Pancreas (tissue), 10 donors: ENCODE measurements at places on chromosomes 4 and X. TPM values are rescaled to one million over a fixed set of nuclear protein-coding genes. Genes with fewer than 3 reads are reported as not detected.
A peak's percentile ranks its signal among the peaks of the same experiment; 100 is the strongest.

The TBC1D9 gene
- polyA plus RNA-seq: 13.0 TPM

The IGSF1 gene
- polyA plus RNA-seq: 0.38 TPM

The DRD5 gene
- not detected for polyA plus RNA-seq

The STS gene
- 1.6 TPM for polyA plus RNA-seq

The FRG1 gene
- 22.1 TPM for polyA plus RNA-seq

The RBM3 gene
- polyA plus RNA-seq: 141 TPM

The MAGEB3 gene
- polyA plus RNA-seq: not detected

The UNC5C gene
- polyA plus RNA-seq: 0.15 TPM

The PLP1 gene
- polyA plus RNA-seq: 2.6 TPM

GRCh38 chr4:122901247-122902010, 21.0 kb downstream of the NUDT6 start:
- no peak for DNase-seq

- DNase-seq: no peak
Observed at GRCh38 chr4:156774422-156774821, 197.2 kb downstream of the PDGFC start.

- DNase-seq: no peak
Observed at GRCh38 chr4:131644619-131645018, 1504.5 kb upstream of the PCDH10 start.

GRCh38 chrX:56813318-56813837, 84.3 kb downstream of the NBDY start:
- DNase-seq: peak; percentile 5

- DNase-seq: no peak
Observed at GRCh38 chr4:3525532-3526430, 6.4 kb downstream of the LRPAP1 start.

- no peak for DNase-seq
Observed at GRCh38 chr4:104519588-104519987, 24.9 kb upstream of the CXXC4 start.

GRCh38 chr4:20813700-20814099, 113.4 kb downstream of the PACRGL start:
- DNase-seq: no peak

DNA sequence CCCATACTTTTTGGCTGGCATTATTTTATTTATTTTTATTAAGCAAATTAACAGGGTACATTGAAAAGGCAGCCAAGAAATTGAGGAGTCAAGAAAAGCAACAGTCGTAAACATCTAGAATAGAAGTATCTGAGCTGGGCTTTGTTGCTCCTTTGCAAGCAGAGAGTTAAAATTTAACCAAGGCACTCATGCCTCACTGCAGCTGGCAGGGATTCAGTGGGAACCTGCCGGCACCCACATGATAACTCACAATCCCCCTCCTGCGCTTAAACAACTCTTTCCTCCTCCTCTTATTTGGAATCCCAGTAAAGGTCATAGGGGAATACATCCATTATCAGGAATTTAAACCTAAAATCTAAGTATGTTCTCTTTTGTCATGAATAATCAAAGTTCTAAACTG, 115.5 kb downstream of the SOX3 start:
- peak; percentile 23 for DNase-seq

DNA sequence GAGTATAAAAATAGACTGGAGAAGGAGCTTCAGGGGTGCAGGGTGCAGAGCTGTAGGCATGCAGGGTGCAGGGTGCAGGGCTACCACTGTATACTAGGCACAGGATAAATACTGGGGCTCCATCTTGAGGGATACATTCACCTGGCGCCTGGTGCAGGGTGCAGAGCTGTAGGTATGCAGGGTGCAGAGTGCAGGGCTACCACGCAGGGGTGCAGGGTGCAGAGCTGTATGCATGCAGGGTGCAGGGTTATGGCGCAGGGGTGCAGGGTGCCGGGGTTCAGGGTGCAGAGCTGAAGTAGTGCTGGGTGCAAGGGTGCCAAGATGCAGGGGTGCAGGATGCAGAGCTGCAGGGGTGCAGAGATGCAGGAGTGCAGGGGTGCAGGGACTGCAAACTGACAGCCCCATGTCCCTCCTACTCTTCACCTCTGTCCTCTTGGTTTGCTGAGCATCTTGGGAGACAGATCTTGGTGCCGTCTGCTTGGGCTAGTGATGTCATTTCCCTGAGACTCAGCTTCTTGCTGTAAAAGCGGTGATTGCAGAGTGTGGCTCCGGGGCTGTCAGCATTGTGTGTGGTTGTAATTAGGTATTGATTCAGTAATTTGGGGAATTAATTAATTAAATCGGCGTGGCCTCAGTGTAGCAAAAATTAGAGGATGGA, 91.2 kb downstream of the ADRA2C start:
- DNase-seq: no peak

GRCh38 chr4:161767116-161767515, 396.7 kb downstream of the FSTL5 start:
- no peak for DNase-seq

- DNase-seq: no peak
Observed at GRCh38 chr4:5863461-5864113, 29.3 kb downstream of the CRMP1 start.

DNA sequence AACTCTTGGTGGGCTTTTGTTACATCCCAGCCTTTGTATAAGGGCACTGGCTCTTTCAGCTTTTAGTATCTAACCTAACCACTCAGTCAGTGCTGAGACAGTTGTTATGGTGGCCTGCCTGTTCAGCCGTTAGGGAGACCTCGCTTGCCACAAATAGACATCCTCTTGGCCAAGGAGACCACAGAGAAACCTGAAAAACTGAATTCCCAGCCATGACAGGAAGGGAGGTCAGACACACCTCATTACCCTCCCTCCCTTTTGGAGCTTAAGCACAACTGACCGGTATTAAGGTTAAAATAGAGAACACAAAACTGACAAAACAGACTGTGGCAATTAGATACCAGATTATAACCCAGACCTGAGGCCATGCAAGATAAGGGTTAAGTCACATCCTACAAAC, 1639.3 kb downstream of the RPA4 start:
- DNase-seq: no peak

- no peak for DNase-seq
Observed at GRCh38 chr4:60683973-60684372, 516.2 kb upstream of the ADGRL3 start.

DNA sequence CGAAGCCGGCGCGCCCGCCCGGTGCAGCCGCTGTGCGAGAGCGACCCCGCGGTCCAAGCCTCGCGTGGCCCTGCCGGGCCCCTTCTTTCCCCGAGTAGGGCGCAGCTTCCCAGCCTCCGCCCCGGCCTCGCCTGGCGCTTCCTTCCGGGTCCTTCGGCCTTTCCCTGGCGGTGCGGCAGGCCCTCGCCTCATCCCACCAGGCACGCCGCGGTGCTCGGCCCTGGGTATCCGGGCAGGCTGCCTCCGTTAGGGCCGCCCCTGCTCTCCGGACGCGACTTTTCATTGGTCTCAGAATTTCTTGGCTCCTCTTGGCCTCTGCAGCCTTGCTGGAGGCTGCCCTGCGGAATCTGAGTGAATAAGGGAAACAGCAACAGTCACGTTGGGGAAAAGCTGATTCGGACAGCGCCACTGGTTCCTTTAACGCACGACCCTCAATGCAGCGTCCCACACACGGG, 429 bp downstream of the UVSSA start:
- peak; percentile 84 for DNase-seq

DNA sequence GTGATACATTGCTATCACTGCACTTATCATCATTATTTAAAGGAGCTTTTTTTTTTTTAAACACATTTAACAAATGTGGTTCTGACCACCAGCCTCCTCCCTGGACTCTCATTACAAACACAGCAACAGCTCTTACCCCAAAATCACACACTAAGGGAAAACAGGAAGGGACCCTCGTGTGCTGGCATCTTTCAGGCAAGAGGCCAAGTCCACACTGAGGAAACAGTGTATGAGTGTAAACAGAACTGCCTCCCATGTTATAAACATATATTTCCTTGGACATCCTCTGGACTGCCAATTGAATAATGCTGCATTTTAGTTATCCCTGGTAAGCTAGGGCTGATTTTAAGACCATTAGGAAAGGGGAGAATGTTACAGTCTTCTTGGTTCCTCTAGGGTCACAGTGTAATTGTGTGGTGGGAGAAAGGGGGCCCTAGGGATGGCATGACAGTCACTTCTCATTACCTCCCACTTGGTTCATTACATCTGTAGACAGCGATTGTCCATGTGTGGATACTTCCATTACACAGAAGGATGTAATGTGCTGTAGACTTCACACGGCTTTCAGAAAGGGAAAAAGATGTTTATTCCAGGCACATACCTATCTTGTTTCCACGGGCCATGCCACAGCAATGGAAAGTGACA, 244.6 kb upstream of the TET2 start:
- no peak for DNase-seq

GRCh38 chrX:47218920-47219815, 687 bp downstream of the CDK16 start:
- peak; percentile 72 for DNase-seq

DNA sequence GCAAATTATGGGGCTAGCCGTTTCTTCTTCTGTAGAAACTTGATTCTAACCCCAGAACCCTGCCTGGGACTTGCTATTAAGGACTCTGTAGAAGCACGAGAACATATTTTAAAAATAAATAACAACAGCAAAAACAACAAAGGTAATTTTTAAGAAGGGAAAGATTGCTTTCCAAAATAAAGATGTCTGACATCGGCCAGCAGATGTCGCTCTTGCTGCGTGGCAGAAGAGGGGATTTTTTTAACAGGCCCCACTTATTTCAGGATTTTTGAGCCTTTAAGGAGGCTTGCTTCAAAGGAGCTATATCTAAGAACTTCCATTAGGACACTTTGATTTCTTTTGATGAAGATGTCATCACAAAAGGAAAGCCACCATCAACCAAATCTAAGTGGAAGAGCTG, 62.8 kb upstream of the EGFL6 start:
- DNase-seq: peak; percentile 45

- no peak for DNase-seq
Observed at GRCh38 chrX:147485207-147485606, 426.5 kb upstream of the FMR1 start.

DNA sequence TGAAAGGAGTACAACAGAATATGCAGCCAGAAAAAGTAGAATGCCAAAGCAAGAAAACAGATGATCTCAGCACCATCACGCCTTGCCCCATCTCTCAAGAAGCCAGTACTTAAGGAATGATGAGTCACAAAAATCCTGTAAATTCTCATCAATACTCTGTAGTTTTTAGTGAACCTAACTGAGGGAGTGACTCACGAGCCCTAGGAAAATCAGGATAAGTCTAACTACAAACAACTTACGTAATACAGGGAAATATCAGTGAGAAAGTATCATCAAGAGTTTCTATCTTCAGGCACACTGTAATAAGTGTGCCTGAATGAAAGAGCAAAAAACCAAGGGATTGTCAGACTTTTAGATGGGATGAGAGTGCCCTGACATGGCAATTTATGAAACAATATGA, 644.4 kb downstream of the STPG2 start:
- no peak for DNase-seq

DNA sequence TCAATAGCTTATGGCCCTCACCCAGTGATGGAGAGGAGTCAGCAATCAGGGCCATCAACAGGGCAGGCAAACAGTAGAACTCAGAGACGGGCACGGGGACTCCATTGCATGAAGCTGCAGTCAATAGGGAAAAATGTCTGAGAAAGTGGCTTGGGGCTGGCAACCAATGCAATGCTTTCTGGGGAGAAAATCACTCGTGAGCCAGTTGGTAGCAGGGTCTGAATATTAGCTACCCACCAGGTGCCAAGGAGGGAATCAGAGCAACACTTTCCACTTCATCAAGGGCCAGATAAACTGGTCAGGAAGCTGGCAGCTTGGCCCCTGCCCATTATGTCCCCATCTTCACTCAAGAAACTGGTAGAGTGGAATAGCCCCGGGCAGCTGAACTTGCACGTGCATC, 80.7 kb downstream of the STARD8 start:
- no peak for DNase-seq

DNA sequence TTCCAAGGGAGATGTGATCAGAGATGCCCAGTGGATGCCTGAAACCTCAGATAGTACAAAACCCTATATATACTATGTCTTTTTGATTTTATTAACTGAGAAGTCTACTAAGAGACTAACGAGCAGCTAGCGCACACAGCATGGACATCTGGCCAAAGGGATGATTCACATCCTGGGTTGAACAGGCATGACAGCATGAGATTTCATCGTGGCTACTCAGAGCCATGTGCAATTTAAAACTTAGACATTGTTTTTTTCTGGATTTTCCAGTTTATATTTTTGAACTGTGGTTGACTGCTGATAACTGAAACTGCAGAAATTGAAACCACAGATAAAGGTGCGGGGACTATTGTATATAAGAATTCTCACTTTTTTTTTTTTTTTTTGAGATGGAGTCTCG, 2252.9 kb upstream of the AGA start:
- no peak for DNase-seq

GRCh38 chr4:88949605-88950004, 107.4 kb downstream of the FAM13A start:
- no peak for DNase-seq

DNA sequence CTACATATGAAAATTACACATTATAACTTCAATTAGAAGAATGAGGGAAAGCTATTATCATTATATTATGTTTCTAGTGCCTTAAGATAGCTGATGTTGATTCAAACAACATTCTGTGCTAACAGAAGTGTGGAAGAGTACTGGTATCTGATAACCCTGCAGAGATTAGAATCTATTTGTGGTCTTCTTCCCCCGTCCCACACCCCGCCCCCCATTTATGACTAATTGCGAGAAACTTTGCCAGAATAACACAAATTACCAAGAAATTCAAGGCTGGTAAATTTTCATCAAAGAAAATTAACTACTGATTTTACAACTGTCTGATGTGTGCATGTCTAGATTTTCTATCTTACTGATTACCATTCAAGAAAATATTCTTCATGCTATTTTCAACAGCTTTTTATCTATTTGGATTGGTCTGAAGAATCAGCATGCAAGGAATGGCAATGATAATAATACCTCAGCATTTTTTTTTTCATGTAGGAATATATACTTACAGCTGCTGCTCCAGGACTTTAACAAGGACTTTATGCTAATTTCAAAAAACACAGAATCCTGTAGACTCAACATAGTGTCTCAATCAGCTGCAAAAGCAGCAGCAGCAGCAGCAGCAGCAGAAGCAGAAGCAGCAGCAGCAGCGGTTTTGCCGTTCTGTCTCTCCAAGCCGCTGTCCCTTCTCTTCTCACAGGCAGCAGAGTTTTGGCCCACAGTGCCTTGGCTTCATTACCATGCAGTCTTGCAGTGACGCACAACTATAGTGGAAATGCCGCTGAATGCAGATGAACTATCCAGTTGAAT, 126.7 kb downstream of the FRYL start:
- no peak for DNase-seq

- no peak for DNase-seq
Observed at GRCh38 chr4:27024805-27025204, 164.2 kb downstream of the STIM2 start.

DNA sequence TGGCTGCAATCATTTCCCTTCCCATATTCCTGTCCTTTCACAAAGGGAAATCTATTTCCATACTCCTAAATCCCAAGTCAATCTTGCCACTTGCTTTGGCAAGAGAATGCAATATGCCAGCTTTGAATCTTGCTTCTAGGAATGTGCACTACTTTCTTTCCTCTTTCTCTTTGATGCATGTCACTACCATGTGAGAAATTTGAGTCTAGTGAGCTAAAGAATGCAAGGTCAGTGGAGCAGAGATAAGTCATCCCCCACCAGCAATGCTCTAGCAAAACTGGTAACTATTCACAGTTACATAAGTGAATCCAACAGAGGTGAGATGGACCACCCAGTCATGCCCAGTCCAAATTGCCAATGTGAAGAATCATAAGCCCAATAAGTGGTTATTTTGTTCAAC, 910.4 kb downstream of the RAB28 start:
- no peak for DNase-seq
